ENCODE measurements at places on chromosomes 7 and 10. TPM values are rescaled to one million over a fixed set of nuclear protein-coding genes. Genes with fewer than 3 reads are reported as not detected.

CYP2C19 gene
- not detected for total RNA-seq

DNA sequence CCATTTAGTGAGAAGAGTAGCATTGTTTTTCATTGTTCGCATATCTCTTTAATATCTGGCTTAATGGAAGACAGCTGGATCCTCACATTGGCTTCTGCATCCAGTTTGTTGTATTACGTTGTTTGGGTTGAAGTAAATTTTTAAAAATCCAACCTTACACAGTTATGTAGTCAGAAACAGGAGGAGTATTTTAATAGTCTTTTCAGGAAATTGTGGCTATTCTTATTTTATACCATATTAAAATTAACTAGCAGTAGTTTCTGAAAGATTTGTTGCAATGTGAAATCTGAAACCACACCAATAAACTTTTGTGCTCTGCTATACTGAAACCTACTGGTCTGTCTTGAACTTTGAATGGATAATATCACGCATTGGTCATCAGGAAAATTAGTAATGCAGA is 27.9 kb downstream of the MYPN start:
- peaks cover 16% of the 10 kb centered on the region for H3K27me3 ChIP-seq
- DNase-seq: no peak
- H3K36me3 ChIP-seq: no peaks in the 10 kb centered on the region
- H3K4me3 ChIP-seq: no peak overlapping the region

DNA sequence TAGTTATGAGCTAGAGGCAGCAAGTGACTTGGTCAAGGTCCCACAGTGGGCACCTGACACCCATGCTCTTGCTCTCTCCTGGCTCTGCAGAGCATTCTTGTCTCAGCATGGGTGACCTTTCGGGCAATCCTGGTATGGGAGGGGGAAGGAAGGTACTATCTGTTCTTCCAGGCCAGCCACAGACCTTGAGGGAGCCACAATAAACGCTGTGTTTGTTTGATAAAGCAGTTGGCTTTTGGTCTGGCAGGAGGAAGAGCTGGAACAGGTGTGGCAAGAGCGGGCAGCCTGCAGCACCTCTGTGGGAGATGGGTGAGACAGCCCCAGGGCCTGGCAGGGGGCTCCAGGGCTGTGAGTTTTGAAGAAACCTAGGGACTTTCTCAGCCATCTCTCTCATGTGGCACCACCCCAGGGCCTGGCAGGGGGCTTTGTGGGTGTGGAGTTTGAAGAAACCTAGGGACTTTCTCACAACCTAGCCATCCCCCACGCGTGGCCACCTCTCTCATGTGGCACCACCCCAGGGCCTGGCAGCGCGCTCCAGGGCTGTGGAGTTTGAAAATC is 11.4 kb downstream of the CLDN3 start:
- peaks cover 4% of the 10 kb centered on the region for H3K27me3 ChIP-seq
- no peaks in the 10 kb centered on the region for H3K36me3 ChIP-seq
- H3K4me3 ChIP-seq: no peak overlapping the region
- DNase-seq: no peak

DNA sequence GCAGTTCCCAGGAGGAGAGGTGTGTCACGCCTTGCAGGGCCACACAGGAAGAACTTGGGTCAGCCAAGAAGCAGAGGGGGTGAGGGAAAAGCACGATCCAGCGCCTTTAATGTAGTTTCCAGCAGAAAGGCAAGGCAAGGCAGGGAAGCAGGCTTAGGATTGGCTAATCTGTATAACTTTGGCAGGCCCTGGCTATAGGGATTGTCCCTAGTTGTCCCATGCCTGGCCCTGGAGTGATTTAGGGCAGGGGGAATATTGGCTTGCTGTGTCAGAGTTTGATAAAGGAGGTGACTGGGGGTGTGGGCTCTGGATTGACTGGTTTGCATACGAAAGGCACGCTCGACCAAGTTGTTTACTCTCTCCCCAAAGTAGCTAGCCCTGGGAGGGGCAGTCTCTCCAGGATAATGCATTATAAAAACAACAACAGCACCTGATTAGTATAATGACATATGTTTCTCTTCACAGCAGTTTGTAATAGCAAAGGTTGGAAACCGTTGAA is 44.5 kb downstream of the RBM28 start:
- H3K4me1 ChIP-seq: no peaks in the 10 kb centered on the region
- no peak overlapping the region for H3K27ac ChIP-seq
- DNase-seq: no peak
- H3K27me3 ChIP-seq: no peaks in the 10 kb centered on the region
- no peak overlapping the region for H3K4me3 ChIP-seq

DNA sequence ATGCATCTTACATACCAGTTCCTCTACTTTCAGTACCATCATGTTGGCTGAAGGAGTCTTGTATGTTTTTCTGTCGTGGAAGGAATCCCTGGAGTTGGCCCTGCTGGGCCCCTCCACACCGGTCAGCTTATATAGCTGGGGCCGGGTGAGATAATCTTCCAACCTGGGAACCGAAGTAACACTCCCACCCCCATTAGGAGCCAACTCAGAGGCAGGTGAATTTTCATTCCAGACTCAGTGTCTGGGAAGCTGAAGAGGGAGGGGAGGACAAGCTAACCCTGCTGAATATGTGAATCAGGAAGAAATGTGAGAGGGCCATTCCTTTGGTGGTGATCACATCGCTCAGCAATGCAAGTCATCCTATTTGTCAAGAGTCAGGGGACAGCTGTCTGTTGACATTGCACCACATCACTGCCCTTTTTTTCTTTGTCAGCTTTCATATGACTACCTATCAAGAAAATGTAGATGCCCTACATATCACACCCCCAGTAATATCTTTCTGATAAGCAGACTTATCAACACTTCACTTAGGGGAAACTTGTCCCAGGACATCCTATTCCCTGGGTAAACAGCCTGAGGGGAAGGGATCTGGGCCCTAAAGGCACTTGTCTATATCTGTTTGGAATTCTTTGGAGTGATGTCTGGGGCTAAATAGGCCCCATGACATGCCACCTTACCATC is at the start of gene ANKRD1:
Gene ANKRD1, minus strand, starts transcription at position 102 of the 681 bp plus-strand sequence. Its CDS starts 60 bp downstream, at position 42.
- DNase-seq: no peak
- H3K4me3 ChIP-seq: no peak within 1 kb of the TSS
- H3K36me3 ChIP-seq: no peaks in the 10 kb centered on the region
- H3K4me1 ChIP-seq: no peaks in the 10 kb centered on the region
- H3K27ac ChIP-seq: no peak within 1 kb of the TSS
- H3K27me3 ChIP-seq: no peaks in the 10 kb centered on the region

All from activated naive CD8-positive, alpha-beta T cell treated with anti-CD3 and anti-CD28 coated beads for 36 hours (primary cell).